ENCODE measurements at places on chromosomes 1 and 21.

- no peak for DNase-seq
Observed at GRCh38 chr1:48223366-48224240, 1.1 kb downstream of the SLC5A9 start.

- no peak for DNase-seq
Observed at GRCh38 chr21:30986965-30987364, 51.3 kb downstream of the KRTAP19-8 start.

DNA sequence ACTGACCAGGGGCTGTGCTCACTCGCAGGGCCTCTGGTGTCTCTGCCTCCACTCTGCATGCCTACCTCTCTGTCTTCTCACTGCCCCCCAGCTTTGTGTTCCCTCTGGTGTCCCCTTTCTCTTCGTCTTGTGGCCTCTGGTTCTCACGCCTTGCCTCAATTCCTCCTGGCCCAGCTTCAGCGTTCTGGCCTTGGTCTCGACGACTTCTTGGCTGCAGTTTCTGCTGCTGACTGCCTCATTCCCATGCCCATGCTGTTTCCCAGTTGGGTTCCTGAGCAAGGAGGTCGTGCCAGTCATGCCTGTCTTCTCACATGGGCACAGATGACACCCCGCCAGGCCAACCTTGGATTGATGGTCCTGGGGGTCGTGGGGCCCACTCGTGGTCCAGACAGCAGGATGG, 423.0 kb upstream of the VAMP3 start:
- DNase-seq, result no peak

GRCh38 chr1:203701606-203702005, 63.4 kb upstream of the LAX1 start:
- no peak for DNase-seq

DNA sequence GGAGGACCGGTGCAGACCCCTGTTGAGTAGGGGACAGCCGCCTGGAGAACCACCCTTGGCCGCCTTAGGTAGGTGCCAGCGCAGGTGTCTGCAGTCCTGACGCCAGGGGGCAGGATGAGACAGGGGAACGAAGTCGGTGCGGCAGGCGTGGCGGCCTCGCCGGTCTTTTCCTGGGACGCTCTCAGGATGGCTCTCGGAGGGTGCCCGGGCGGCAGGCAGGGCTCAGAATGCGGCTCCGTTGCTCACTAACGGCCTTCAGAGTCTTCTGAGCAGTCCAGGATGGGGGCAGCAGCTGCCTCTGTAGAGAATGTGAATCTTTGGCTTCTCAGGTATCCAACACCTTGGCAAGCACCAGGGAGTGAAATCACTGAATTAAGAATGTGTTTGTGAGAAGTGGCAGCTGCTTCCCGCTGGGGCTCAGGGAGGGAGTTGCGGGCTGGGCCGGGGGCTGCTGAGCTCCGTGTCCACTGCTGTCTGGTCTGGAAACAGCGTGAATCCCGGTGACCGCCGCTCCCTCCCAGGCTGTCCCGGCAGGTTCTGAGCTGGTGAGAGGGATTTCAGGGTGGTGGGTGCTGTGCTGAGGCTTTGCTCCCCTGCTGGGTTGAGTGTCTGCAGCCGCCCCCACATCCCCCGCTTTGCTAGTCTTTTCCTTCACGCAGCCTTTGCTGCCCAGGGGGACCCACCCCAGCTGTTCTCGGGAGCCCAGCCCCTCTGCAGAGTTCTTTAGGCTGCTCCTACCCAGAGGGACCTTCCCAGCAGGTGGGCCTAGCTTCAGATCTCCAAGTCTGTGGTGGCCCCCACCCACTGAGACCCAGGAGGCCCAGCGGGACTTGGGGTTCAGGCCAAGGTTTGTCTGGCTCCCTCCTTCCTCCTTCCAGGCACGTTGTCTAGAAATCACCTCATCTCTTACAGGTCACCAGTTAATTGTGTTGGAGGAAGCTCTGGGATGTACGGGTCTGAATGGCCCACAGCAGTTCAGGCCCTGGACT, 11.1 kb upstream of the C1orf174 start:
- peak; percentile 74 for DNase-seq

GRCh38 chr21:44375281-44375651, 21.8 kb downstream of the TRPM2 start:
- DNase-seq, result peak; percentile 20

DNA sequence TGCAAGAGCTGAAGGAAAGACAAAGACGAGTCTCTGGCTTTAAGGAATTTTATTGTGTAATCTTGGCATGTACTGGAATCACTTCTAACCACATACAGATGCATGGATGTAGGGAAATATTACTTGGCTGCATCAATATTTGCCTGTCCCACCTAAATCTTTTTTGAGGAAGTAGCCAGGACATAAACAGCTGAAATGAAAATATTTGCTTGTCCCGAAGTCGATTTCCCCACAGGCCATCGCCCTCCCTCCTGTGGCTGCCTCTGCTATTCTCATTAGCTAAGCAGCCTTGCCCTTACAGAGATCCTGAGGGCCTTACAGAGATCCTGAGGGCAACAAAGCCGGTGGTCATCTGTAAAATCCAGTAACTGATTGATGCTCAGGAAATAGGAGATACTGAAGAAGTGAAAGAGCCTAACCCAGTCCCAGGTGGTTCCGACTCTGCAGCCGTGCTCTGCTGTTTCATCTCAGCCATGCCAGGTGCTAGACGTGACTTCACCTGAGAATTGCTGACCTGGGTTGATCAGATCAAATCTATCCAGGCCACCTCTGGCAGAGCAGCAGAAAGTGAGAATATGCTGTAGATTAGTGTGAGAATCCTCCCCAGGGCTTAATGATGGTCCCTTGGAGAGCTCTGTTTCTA, 25.5 kb downstream of the MAN1C1 start:
- DNase-seq, result peak; percentile 38

DNA sequence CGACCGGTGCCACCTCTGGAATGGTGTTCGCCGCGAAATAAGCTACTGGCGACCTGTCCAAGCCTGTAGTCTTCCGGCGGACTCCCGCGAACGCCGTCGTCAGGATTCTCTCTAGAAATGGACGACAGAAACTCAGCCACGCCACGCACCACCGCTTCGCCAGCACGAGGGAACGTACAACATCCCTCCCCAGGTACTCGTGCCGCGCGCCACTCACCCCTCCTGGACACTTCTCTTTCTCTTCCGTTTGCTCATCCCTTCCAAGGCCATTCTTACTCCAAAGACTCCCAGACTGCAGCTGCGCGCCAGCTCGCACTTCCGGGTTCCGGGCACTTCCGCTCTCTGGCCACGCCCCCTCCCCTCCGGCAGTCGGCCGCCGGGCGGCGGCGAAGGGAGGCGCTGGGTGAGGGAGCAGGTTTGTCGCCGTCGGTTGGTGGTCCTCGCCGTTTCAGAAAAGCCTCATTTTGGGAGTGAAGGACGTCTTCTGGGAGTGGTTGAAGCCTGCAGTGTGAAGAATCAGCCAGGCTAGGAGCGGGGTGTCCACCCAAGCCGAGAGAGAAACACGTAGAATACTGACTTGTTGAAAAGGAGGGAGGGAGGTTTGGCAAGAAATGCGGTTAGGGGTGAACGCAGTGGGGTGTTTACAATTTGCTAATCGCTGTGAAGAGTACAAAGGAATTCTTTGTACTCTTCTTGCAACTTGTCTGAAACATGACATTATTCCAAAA, at the start of gene RBM34:
Gene RBM34 (minus strand): TSS at position 294 of the 728 bp plus-strand sequence. CDS start 24 bp downstream, at position 270.
- DNase-seq, result peak; percentile 90

DNA sequence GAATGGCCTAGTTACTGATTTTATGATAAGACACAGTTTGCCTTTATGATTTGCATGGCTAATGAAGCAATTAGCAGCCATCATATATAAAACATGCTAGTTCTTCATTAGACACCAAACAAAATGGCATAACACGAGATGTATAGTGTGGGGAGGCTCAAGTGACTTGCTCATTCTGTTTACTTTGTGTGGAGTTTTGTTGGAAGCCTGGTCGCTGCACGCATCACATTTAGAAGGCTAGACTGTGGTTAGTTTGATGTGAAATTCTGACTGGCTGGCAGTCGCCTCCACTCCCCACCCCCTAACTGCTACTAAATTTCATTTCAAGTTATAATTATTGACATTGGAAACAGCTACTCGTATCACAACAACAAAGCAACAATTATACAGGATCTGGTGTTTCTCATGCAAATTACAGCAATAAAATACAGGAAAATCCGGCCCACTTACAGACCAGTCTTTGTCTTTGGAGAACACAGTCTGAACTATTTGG, 356.1 kb downstream of the LMO4 start:
- no peak for DNase-seq

GRCh38 chr21:15719976-15720375, 9.8 kb upstream of the USP25 start:
- DNase-seq, result no peak

GRCh38 chr1:53449021-53449420, 10.2 kb upstream of the DMRTB1 start:
- DNase-seq, result no peak

DNA sequence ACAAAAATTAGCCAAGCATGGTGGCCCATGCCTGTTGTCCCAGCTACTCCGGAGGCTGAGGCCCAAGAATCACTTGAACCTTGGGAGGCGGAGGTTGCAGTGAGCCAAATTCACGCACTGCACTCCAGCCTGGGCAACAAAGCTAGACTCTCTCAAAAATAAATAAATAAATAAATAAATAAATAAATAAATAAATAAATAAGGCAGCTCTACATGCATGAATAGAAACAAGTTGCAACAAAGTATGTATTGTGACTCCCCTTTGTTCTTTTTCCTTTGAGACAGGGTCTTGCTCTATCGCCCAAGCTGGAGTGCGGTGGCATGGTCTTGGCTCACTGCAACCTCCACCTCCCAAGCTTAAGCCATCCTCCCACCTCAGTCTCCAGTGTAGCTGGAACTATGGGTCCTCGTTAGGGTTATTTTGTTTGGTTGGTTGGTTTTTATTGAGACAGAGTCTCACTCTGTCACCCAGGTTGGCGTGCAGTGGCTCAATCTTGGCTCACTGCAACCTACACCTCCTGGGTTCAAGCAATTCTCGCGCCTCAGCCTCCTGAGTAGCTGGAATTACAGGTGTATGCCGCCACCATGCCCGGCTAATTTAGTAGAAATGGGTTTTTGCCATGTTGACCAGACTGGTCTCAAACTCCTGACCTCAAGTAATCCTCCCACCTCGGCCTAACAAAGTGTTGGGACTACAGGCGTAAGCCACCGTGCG, 8.0 kb downstream of the USP48 start:
- no peak for DNase-seq

DNA sequence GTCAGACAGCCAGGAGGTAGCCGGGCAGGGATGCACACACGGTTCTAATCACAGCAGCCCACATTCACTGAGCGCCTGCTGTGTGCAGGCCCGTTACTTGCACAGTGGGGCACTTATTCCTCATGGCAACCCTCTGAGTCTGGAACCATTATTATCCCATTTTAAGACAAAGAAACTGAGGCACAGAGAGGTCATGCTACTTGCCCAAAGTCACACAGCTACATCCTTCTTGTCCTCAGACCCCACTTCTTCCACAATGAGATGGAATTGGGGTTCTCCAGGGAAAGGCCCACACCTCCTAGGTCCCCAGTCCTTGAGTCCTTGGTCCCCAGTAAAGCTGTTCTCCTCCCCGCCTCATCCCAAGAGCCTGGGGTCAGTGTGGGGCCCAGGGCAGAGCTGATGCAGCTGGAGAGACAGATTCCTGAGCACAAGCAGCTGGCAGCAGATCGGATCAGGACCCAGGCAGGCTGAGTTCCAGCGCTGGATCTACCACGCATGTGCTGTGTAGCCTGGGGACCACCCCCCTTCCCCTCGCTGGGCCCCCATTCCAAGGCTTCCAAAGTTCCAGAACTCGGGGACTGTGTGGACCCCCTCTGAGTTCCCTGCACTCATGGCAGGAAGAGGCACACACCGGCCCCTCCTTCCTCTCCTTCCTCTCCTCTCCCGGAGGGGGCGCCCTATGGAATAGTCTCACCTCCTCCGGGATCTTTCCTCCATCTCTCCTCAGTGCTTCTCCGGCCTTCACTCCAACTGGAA, 393.4 kb downstream of the MATN1 start:
- no peak for DNase-seq

- DNase-seq, result no peak
Observed at GRCh38 chr1:159943908-159944622, 1.3 kb downstream of the IGSF9 start.

DNA sequence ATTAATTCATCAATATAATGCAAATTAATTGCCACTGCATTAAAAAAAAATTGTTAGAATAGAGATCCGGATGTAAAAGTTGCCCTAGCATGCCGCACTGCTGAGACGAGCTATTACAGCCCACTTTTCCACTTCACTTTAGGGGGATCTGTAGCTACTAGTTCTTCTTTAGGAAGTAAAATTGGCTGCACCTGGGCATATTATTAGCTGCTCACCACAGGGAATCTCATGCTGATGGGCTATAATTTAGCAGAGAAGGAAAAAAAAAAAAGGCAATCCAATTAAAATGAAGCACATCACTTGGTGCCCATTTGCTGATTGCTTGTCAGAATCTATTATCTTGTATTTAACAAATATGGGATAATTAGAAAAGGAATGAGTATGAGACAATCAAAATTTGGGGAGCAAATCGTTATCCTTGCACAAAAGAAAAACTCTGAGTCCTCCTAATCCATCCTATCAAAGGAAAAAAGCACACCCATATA, 233.4 kb downstream of the DSCAM start:
- no peak for DNase-seq

- DNase-seq, result no peak
Observed at GRCh38 chr1:223179786-223180185, 36.7 kb upstream of the TLR5 start.

DNA sequence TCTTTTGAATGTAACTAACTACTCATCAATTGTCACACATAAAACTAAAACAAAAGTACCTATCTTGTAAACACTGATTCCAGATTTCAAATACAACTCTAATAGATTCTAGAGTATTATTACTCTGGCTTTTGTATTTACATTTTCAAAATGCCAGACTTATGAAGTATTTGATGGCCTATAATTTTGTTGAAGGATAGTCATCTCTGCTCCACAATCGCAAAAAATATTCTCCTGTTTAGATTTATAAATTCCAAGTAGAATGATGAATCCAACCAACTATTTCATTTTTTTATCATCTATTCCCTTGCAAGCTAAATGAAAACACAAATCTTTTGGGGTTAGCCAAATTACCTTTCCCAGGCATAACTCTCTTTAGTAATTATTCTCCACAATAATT, 75.0 kb upstream of the GUCA2A start:
- DNase-seq, result no peak

GRCh38 chr1:234978397-234979295, 150.0 kb downstream of the TOMM20 start:
- peak; percentile 79 for DNase-seq

All from CD4-positive, alpha-beta T cell treated with Interleukin-2 at 100 ng/mL for 4 hours (primary cell).